ENCODE measurements at places on chromosomes 4 and X.
A peak's percentile ranks its signal among the peaks of the same experiment; 100 is the strongest.

- no peaks in the 10 kb centered on the region for H3K4me1 ChIP-seq
- peaks cover 2% of the 10 kb centered on the region for H3K36me3 ChIP-seq
- no peak overlapping the region for H3K4me3 ChIP-seq
- no peaks in the 10 kb centered on the region for H3K27me3 ChIP-seq
- DNase-seq: no peak
Measured at GRCh38 chr4:3524920-3525319, 7.3 kb downstream of the LRPAP1 start.

- no peaks in the 10 kb centered on the region for H3K36me3 ChIP-seq
- H3K27ac ChIP-seq: no peak overlapping the region
- no peaks in the 10 kb centered on the region for H3K4me1 ChIP-seq
- DNase-seq: peak; percentile 43
- no peaks in the 10 kb centered on the region for H3K27me3 ChIP-seq
Measured at GRCh38 chr4:114857831-114858230, 255.6 kb downstream of the NDST4 start.

- H3K27me3 ChIP-seq: no peaks in the 10 kb centered on the region
- no peak overlapping the region for H3K4me3 ChIP-seq
- peak; percentile 56 for DNase-seq
- no peak overlapping the region for H3K27ac ChIP-seq
- peaks cover 20% of the 10 kb centered on the region for H3K4me1 ChIP-seq
Measured at GRCh38 chr4:184386271-184386781, 88.0 kb downstream of the IRF2 start.

- peaks cover 2% of the 10 kb centered on the region for H3K36me3 ChIP-seq
- H3K4me3 ChIP-seq: no peak overlapping the region
- H3K27me3 ChIP-seq: no peaks in the 10 kb centered on the region
- peaks cover 3% of the 10 kb centered on the region for H3K4me1 ChIP-seq
- peak; percentile 45 for DNase-seq
Measured at GRCh38 chr4:4323705-4324534, 33.9 kb downstream of the ZBTB49 start.

GRCh38 chr4:13989501-13989900 lies 362.0 kb upstream of the BOD1L1 start:
- H3K27ac ChIP-seq: no peak overlapping the region
- H3K27me3 ChIP-seq: no peaks in the 10 kb centered on the region
- no peaks in the 10 kb centered on the region for H3K36me3 ChIP-seq
- no peaks in the 10 kb centered on the region for H3K4me1 ChIP-seq

- H3K27ac ChIP-seq: no peak overlapping the region
- no peak for DNase-seq
- no peak overlapping the region for H3K4me3 ChIP-seq
- H3K4me1 ChIP-seq: no peaks in the 10 kb centered on the region
- no peaks in the 10 kb centered on the region for H3K36me3 ChIP-seq
Measured at GRCh38 chrX:39675619-39676018, 422.1 kb downstream of the BCOR start.

- no peaks in the 10 kb centered on the region for H3K4me1 ChIP-seq
- H3K27ac ChIP-seq: no peak overlapping the region
- H3K36me3 ChIP-seq: no peaks in the 10 kb centered on the region
- DNase-seq: no peak
- H3K27me3 ChIP-seq: no peaks in the 10 kb centered on the region
Measured at GRCh38 chr4:149676076-149676475, 139.6 kb downstream of the IQCM start.

DNA sequence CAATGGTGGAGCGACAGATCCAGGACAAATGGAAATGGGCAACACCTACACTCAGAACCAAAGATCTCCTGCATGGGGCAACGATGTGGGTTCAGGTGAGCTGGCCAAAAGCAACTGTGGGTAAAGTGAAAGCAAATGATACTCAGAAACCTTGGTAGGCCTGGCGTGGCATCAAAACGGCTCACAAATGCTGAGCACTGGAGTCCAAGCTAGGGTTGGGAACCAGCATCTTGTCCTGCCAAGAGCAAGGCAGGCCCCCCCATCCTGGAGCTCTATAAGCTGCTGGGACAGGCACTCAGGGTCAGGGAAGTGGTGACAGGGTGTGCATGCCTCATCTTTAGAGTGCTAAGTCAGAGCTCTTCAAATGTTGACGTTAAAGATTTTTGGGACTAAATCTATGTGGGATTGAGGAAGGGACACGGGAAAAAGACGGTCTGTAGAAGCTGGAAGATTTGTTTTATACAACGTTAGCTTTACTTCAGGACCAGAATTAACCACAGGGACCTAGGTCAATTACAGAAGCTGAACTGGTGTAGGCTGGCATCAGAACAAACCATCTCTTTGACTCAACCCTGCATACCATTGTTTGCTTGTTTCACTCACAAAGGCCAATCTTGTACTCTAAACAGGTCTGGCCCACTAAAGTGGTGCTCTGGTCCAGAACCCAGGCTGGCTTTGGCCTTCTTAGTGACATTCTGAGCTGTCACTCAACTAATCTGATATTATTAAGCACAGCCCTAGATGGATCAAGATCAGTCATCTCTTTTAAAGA lies 10.7 kb downstream of the ATP8A1 start:
- H3K27me3 ChIP-seq: no peaks in the 10 kb centered on the region
- H3K4me1 ChIP-seq: peaks cover 4% of the 10 kb centered on the region
- no peak overlapping the region for H3K4me3 ChIP-seq
- no peak for DNase-seq

GRCh38 chr4:177311589-177311988 lies 1.9 kb downstream of the NEIL3 start:
- no peak for DNase-seq
- no peaks in the 10 kb centered on the region for H3K36me3 ChIP-seq
- no peaks in the 10 kb centered on the region for H3K27me3 ChIP-seq
- no peaks in the 10 kb centered on the region for H3K4me1 ChIP-seq
- no peak overlapping the region for H3K4me3 ChIP-seq

DNA sequence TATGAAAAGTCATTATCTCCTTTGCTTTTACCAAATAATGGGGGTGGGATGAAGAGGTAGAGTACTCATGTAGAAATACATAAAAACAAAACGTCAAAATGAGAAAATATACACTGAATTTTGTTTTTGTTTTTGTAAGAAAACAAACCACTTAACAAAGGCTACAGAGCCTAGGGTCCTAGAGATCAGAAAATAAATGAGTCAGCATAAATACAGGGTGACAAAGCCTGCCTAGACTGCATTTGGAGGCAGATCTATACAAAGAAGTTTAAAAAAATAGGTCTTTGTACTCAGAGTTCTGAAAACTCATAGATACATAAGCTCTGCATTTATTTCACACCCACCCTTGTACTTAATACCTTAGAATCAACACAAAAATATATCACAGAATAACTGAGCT lies 52.4 kb downstream of the MTMR8 start:
- no peak overlapping the region for H3K4me3 ChIP-seq
- no peaks in the 10 kb centered on the region for H3K4me1 ChIP-seq
- no peak overlapping the region for H3K27ac ChIP-seq
- no peaks in the 10 kb centered on the region for H3K27me3 ChIP-seq
- H3K36me3 ChIP-seq: no peaks in the 10 kb centered on the region
- DNase-seq: no peak

- H3K27me3 ChIP-seq: no peaks in the 10 kb centered on the region
- no peaks in the 10 kb centered on the region for H3K4me1 ChIP-seq
- peak; percentile 51 for DNase-seq
- H3K4me3 ChIP-seq: no peak overlapping the region
- no peaks in the 10 kb centered on the region for H3K36me3 ChIP-seq
- no peak overlapping the region for H3K27ac ChIP-seq
Measured at GRCh38 chr4:6549445-6549844, 25.5 kb upstream of the MAN2B2 start.

- DNase-seq: no peak
- no peak overlapping the region for H3K27ac ChIP-seq
- H3K27me3 ChIP-seq: no peaks in the 10 kb centered on the region
- no peaks in the 10 kb centered on the region for H3K4me1 ChIP-seq
- H3K4me3 ChIP-seq: no peak overlapping the region
- H3K36me3 ChIP-seq: no peaks in the 10 kb centered on the region
Measured at GRCh38 chrX:151977009-151977408, 2.5 kb upstream of the GABRE start.

- H3K27ac ChIP-seq: no peak overlapping the region
- H3K27me3 ChIP-seq: no peaks in the 10 kb centered on the region
- no peak overlapping the region for H3K4me3 ChIP-seq
- DNase-seq: no peak
- no peaks in the 10 kb centered on the region for H3K4me1 ChIP-seq
Measured at GRCh38 chr4:88021824-88022223, 14.4 kb downstream of the PKD2 start.

DNA sequence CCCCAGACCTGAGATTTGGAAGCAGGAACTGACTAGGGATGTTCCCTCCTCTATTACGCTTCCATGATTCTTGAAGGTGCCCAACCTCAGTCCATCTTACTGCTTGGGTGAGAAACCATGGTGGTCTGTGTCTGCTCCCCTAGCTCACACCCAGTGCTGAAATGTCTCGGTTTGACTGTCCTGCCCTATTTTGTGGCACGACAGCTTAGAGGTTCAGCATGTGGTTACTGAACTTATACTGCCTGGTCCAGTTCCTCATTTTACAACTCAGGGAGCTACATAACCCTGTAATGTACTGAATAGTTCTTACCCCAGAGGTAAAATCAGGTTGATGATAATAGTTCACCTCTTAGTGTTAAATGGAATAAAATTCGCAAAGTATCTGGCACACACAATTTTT lies 203.1 kb downstream of the RBM46 start:
- no peak overlapping the region for H3K4me3 ChIP-seq
- H3K36me3 ChIP-seq: no peaks in the 10 kb centered on the region
- no peak overlapping the region for H3K27ac ChIP-seq
- DNase-seq: no peak
- no peaks in the 10 kb centered on the region for H3K27me3 ChIP-seq
- H3K4me1 ChIP-seq: no peaks in the 10 kb centered on the region

- peaks cover 5% of the 10 kb centered on the region for H3K4me1 ChIP-seq
- no peak overlapping the region for H3K27ac ChIP-seq
- no peaks in the 10 kb centered on the region for H3K36me3 ChIP-seq
- H3K4me3 ChIP-seq: no peak overlapping the region
Measured at GRCh38 chr4:40960941-40961340, 211.2 kb downstream of the NSUN7 start.

DNA sequence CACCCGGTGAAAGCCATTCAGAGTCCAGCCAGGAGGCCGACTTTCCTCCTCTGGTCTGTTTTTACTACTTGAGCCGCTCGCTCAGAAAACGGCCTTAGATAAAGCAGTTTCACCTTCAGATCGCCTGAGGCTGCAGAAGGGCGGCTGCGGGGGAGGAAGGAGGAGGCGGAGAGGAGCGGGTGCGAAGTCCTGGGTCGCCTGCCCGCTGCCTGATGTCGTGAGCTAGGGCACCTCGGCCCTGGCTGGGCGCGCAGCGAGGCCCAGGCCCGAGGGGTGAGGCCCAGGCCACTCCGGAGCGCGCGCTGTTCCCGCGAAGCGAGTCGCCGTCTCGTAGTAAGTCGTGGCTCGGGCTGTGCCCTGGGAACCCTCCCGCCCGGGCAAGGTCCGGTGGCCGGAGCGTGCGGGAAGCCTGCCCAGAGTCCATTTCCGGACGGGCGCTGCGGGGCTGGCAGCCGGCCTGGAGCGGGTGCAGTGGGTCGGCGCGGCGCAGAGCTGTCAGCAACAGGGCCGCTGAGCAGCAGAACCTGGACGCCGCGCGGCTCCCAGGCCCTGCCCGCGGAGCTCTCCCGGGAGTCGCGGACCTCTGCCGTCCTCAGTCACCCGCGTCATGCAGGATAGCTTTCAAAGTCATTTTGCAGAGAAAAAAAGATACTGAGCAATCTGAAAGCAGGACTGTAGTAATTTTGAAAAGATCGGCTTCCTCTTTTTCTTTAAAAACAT lies 18.6 kb downstream of the TRIM2 start:
- no peaks in the 10 kb centered on the region for H3K36me3 ChIP-seq
- DNase-seq: peak; percentile 77
- H3K4me3 ChIP-seq: peak overlapping the region; percentile 5
- peaks cover 3% of the 10 kb centered on the region for H3K4me1 ChIP-seq
- H3K27ac ChIP-seq: peak overlapping the region; percentile 10

- H3K4me3 ChIP-seq: no peak overlapping the region
- H3K27me3 ChIP-seq: peaks cover 3% of the 10 kb centered on the region
- DNase-seq: peak; percentile 55
Measured at GRCh38 chrX:40009462-40009851, 88.3 kb downstream of the BCOR start.

- DNase-seq: no peak
- no peaks in the 10 kb centered on the region for H3K36me3 ChIP-seq
- no peak overlapping the region for H3K27ac ChIP-seq
- H3K4me3 ChIP-seq: no peak overlapping the region
- no peaks in the 10 kb centered on the region for H3K4me1 ChIP-seq
Measured at GRCh38 chr4:33883111-33883510, 2361.2 kb downstream of the ARAP2 start.

DNA sequence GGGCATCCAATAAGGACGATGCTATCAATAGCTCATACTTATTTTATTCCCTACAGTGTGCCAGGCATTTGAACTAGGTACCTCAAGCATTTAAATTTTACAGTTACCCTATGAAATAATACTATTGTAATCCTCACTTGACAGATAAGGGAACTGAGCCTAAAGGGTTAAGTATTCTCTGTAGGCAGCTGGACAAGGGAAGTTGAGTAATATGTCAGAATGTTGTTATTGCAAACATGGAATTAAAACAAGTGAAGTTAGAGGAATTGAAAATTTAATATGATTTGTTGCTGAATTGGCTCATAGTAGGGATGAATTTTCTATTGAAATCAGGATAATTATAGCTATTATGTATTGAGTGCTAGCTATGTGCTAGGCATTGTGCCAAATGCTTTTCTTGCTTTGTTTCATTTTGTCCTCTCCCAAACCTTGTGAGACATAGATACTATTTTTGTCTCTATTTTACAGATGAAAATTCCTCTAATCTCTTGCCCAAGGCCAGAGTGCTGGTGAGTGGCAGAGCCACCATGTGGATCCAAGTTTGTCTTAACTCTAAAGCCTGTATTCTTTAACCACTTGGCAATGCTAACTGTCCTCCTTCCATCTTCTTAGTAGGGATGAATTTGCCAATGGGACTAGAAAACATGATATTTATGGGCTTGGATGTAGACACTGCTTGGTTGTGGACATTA lies 58.1 kb downstream of the TMEM164 start:
- no peaks in the 10 kb centered on the region for H3K4me1 ChIP-seq
- no peak for DNase-seq
- no peaks in the 10 kb centered on the region for H3K36me3 ChIP-seq
- H3K4me3 ChIP-seq: no peak overlapping the region

- H3K4me1 ChIP-seq: no peaks in the 10 kb centered on the region
- no peak overlapping the region for H3K27ac ChIP-seq
- no peak overlapping the region for H3K4me3 ChIP-seq
- H3K36me3 ChIP-seq: no peaks in the 10 kb centered on the region
- H3K27me3 ChIP-seq: peaks cover 2% of the 10 kb centered on the region
Measured at GRCh38 chr4:81207828-81208227, 7.2 kb downstream of the PRKG2 start.

GRCh38 chrX:129493643-129494042 lies 29.6 kb downstream of the SMARCA1 start:
- no peak overlapping the region for H3K4me3 ChIP-seq
- no peak overlapping the region for H3K27ac ChIP-seq
- H3K36me3 ChIP-seq: peaks cover 1% of the 10 kb centered on the region
- no peaks in the 10 kb centered on the region for H3K27me3 ChIP-seq

- DNase-seq: no peak
- H3K4me3 ChIP-seq: no peak overlapping the region
- no peaks in the 10 kb centered on the region for H3K27me3 ChIP-seq
- no peak overlapping the region for H3K27ac ChIP-seq
Measured at GRCh38 chrX:149152941-149153340, 352.2 kb downstream of the IDS start.

GRCh38 chrX:38982370-38982769 lies 181.1 kb downstream of the MID1IP1 start:
- no peaks in the 10 kb centered on the region for H3K4me1 ChIP-seq
- no peak for DNase-seq
- no peak overlapping the region for H3K27ac ChIP-seq
- H3K36me3 ChIP-seq: no peaks in the 10 kb centered on the region
